ENCODE measurements at places on chromosomes 16 and 17.

DNA sequence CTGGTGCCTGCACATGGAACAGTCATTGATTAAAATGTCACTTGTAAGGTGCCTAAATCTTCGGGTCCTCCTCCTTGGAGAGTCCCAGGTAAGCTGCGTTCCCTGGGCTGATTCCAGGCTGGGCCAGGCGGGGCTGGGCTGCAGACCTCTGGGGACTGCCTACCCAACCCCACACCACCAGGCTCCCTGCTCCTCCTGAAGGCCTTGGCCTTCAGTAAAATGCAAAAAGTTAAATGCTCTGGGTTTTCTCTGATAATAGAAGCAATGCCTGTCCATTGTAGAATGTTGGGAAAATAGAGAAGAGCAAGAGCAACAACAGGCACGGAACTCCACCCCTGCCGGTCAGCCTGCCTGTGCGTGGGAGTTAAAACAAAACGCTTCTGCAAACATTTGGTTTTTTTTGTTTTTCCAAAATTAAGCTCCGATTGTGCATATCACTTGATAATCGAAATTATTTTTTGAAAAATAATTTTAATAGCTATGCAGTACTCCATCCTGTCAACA is 363.9 kb downstream of the SEC14L1 start:
- DNase-seq = no peak

DNA sequence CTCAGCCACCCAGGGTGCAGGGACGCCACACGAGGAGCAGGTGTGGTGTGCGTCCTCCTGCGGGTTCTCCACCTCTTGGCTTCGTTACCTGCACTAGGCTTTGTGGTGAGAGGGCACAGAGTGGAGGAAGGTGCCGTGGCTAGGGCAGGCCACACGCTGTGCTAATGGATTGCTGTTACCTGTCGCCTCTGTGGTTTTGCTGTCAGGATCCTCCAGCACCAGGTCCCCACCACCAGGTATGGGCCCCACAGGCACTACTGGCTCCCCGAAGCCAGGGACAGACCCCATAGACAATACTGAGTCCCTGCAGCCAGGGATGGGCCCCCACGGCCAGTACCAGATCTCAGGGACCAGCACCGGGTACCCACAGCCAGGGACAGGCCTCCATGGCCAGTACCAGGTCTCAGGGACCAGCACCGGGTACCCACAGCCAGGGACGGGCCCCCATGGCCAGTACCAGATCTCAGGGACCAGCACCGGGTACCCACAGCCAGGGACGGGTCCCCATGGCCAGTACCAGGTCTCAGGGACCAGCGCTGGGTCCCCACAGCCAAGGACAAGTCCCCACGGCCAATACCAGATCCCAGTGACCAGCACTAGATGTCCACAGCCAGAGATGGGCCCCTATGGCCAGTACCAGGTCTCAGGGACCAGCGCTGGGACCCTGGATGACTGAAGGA is 315.6 kb downstream of the SEC14L1 start:
- DNase-seq = no peak

DNA sequence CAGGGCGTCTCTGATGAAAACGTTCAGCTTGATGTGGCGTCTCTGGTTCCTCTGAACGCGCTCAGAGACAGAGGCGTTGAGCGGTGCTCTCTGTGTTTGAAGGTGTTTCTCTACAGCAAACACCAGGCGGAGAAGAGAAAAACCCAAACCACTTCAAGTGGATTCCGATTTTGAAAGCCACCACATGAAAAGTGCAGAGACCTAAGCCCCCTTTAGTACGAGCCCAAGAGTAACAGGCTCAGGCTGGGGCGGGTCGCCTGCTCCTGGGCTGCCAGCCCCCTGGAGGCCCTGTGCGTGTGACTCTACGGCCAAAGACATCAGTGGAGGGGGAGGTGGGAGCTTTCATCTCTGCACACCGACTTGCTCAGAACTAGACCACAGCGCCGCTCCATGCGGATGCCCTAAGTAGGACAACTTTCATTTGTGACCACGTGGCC is 328.4 kb downstream of the MAF start:
- DNase-seq = peak; percentile 55

DNA sequence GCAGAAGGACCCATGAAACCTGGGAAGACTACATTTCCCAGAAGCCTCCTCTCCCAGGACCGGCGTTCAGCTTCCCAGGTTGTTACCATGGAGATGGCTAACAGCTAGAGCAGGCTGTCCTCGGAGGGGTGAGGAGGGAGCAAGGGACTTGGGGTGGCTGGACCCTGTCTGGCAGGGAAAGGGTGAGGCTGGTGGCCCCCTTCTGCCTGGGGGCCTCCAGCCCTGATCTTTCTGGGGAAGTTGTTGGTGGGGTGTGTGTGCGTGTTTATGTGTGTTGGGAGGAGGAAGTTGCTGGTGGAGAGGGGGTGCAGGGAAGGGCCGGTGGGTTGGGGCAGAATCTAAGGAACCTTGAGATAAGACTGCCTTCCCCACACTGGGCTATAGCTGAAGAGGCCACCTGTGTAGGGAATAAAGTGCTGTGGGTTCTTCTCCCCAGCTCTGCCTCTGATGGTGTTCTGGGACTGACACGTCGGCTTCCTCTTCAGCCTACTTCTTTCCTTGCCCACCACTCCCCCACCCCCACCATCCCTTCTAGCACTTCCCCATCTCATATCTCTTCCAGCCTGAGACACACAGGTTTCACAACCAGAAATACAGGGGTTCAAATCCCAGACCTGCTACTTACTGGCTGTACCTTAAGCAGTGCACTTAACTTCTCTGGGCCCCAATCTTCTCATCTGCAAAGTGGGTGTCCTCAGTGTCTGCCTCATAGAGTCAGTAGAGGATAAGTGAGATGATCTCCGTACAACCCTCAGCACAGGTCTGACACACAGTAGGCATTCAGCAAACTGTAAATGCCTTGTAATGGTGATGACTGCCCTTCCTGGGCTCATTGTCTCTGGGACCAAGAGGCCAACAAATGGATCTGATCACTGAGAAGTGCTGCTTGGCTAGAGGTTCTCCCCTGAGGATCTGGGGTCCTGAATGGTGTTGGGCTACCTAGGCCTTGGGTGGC is at the start of gene DRC7:
DRC7 (plus strand) TSS at position 82 of the 955 bp plus-strand sequence. CDS start 3,144 bp downstream, outside the sequence.
- no peak for DNase-seq

DNA sequence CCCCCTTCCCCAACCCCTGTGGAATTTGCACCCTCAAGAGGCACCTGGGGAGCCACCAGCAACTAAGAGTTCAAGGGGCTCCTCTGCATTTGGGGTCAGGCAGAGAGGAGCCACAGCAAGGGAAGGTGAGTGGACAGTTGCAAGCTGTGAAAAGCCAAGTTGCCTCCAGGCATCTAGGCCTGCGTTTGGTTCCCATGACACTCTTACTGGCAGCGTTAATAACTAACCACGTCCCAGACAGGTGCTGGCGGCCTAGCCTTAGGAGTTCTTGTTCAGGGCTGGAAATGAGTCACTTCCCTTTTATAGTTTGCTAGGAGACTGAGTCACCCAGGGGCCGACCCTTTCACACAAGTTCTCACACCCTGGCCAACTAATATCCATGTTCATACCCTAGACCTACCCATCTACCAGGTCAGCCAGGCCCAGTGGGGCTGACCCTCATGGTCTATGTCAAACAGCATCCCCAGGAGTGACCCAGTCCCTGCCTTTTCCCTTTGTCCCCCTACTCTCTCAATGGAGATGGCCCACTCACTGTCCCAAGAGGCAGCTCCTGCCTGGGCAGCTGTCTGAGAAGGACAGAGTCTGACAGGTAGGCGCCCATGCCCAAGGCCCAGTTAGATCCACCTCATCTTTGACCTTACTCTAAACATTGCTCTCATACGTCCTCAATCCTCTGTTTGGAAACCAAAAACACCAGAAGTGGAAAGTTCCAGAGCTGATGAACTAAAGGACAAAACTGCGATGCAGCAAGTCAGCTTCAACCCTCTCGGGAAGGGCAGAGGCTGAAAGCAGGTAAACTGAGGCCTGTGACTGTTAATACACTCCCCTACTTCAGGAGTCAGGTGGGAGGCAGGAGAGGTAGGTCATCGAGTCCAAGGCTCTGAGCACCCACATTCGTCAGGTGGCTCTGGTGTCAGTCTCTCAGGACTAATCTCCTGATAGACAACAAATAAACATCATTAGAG is 300.6 kb downstream of the SOX9 start:
- DNase-seq = no peak

DNA sequence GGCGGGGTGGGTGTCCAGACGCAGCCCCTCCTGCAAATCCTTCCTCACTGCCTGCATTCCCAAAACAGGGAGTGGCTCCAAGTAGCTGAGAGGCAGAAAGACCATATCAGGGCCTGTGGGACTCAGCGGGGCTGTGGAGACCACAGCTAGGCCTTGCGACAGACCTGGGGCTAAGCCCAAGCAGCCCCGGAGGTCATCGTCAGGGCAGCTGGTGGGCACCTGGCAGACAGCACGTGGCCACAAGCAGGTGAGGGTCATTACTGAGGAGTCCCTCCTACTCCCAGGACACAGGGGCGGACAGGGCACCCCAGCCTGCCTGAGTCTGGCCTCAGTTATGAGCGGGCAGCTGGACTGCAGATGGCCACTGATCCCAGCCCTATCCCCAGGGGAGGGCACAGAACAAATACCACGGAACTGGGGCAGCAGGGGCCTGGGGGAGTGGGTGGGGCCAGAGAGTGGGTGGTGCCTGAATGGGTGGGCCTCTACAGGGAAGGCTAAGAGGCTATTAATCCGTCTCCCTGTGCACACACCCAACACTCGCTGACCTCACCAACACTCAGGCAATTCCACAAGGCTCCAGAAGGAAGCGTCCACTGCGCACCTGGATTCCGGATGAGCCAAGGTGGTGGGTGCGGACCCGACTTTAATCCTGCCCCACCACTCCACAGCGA is 8.5 kb downstream of the HS3ST6 start:
- DNase-seq = no peak

DNA sequence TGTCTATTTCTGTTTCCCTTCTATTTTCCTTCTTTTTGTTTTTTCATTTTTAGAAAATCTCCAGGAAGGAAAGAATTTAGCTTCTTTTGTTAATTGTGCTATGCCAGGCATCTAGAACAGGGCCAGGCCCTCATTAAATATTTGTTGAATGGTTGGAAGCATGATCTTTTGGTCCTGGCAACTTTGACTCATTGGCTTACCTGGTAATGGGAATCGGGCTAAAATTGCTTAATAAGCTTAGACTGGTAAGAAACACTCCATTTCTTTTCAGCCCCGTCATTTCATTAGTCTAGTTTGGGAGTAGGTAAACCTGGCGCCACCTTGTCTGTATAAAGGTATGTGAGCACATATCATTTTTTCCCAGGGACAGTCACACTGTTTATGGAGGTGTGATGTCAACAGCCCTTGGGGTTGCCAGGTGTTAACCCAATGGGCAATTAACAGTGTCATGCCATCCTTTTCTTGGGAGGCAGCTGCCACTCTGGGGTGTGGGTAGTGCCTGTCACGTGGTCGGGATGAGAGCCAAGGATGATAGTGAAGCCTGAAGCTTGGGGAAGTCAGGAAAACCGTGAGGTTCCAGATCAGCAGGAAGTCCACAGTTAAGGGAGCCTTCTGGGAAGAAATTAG is 9.5 kb upstream of the NDEL1 start:
- DNase-seq = no peak

GRCh38 chr17:76385892-76386786 is 1.7 kb downstream of the SPHK1 start:
- DNase-seq = peak; percentile 80

- DNase-seq = no peak
Observed at GRCh38 chr16:15951852-15952251, 2.4 kb downstream of the ABCC1 start.

DNA sequence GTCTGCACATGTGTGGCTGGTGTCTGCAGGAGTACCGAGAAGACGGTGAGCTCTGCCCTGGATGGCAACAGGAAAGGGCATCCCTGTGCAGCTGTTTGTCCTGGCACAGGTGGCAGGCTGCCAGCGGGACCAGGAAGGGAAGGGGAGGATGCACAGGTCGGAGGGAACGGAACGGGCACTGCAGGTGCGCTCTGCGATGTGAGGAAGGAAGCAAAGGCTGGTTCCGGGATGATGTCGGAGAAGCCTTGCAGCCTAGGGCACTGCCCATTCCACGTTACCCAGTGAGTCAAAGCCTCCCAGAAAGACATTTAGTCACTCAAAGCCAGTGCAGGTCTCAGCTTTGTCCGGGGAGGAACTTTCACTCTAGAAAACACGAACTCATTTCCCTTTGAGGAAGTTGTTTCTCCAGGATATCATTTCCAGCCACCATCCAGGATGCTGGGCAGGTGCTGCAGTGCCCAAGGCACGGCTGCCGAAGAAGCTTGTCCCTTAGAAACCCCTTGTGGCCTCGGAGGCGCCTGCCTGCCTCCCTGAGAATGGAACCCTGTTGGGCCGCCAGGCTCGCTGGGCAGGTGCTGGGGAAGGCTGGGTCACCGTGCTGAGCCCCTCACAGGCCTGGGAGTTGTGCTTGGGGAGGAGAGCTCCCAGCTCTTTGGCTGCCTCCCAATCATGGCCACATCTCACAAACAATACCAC is 4.5 kb upstream of the TMEM235 start:
- no peak for DNase-seq

GRCh38 chr16:67068212-67068753 is 39.3 kb downstream of the CBFB start:
- DNase-seq = no peak

DNA sequence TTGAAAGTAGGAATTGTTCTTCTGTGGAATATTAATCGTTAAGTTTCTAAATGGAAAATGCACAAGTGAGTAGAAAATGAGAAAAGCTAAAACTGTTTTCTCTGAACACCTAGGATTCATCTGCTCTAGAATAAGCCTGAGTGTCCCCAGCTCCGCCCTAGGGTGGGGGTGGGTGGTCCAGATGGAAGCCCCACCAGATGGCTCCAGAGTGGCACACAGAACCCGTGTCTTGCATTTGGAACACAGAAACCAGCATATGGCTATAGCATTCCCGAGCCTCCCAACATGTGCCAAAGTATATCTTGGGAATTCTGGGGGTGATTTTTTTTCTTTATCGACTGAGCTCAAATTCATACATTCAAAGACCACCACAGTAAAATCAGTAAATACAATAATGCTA is 517.7 kb upstream of the PSMD7 start:
- DNase-seq = no peak

GRCh38 chr16:58413359-58413758 is 21.1 kb downstream of the GINS3 start:
- no peak for DNase-seq

- no peak for DNase-seq
Observed at GRCh38 chr17:73746314-73747073, 102.2 kb upstream of the SDK2 start.

- DNase-seq = peak; percentile 32
Observed at GRCh38 chr17:42536372-42537155, 523 bp downstream of the NAGLU start.

- DNase-seq = peak; percentile 74
Observed at GRCh38 chr17:40480501-40481003, 20.9 kb downstream of the TNS4 start.

DNA sequence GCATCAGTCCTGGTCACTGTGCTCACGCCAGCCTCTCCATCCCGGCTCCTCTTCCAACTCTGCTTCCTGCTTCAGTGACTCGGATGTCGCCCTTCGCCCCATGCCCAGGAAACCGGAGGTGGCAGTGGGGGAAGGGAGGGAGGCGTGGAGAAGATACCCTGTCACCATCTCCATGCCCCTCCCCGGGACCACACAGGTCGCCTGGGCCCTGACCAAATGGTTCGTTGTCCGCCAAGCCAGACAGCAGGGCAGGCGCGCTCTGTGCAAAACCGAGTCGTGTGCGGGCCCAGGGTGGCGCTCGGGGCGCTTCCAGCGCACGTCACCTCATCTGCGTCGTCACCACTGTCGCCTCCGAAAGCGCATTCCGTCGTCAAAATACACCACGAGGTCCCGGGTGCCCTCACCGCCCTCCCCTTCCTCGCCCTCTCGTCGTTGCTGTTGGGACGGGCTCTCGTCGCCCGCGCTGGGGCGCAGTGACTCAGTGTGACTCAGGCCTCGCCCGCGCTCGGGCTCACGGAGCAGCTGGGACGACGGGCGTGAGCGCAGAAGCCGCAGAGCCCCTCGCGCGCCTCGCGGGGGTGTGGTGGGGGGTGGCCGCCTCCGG is 39.2 kb downstream of the ZNF778 start:
- DNase-seq = peak; percentile 54

GRCh38 chr17:50194140-50194933 is 7.1 kb downstream of the COL1A1 start:
- no peak for DNase-seq
